NCI-H774 (cell line): ENCODE measurements at places on chromosomes 2 and 18.

- no peak for DNase-seq
Observed at GRCh38 chr18:21763846-21764646, 23.5 kb downstream of the MIB1 start.

DNA sequence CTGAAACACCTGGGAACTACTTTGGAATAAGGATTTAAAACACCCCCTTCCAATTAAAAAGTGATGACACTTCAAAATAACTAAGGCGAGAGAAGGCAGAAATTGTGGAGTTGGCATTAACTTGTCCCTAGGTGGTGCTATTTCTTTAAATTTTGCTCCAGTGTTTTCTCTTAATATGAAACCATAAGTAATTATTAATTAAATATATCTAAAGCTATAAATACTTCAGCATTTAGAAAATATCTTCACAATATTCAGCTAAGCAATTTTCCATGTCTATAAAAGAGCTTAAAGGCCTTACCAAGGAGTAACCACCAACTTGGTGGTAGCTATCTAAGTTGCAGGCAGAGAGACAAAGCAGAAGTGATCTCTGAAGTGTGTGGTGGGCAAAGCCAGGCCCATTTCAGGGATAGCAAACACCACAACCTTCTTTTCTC is 186.8 kb upstream of the PGAP1 start:
- DNase-seq, result no peak

DNA sequence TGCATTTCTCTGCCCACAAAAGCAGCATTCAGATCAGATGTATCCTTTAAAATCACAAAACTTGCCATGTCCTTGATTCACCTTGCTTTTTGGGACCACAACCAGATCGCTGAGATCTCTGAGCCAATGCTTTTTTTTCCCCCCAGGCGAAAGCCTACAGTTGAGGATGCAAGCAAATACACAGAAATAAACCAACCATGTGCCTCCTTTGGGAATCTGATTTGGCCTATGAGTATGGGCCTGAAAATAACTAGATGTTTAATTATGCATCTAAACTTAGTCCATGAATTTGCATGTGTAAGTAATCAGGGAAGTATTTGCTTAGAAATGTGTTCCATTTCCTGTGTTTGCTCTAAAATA is 49.7 kb upstream of the CDC42EP3 start:
- no peak for DNase-seq

- DNase-seq, result no peak
Observed at GRCh38 chr2:140273958-140274357, 1493.8 kb upstream of the NXPH2 start.

DNA sequence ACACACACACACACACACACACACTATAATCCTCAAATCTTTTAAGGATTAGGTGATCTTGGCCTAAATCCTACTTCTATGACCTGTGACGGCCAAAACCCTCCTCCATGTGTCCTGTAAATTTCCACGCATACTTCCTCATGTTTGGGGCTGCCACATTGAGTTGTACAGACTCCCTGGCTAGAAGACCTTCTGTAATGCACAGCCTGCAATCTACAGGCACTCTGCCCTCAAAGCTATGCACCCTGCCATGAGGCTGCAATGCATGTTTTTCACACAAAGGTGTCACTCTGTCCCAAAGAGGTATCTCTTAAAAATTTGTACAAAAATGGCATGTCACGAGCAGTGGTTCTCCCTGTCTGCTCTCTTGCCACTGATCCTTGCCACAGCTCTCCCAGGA is 26.4 kb upstream of the B4GALT6 start:
- DNase-seq, result no peak

GRCh38 chr18:24600076-24600654 is 139.7 kb downstream of the HRH4 start:
- DNase-seq, result peak; percentile 43

DNA sequence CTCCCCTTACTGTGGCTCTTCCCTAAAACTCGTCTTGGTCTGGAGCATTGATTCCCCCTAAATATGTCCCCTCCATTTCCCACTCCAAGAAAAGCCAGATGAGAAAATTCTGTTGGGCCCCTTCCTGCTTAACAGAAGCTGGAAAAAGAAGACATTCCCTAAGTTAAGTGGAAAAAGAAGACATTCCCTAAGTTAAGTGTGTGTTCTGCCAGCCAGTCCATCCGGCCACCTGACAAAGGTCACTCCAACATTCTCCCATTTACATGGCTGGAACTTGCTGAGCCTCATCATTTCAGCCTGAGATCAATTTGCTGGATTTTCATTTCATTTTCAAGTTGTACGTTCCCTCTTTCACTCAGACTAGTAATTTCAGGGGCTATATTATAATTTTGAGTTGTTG is 52.0 kb downstream of the LYPD1 start:
- no peak for DNase-seq

DNA sequence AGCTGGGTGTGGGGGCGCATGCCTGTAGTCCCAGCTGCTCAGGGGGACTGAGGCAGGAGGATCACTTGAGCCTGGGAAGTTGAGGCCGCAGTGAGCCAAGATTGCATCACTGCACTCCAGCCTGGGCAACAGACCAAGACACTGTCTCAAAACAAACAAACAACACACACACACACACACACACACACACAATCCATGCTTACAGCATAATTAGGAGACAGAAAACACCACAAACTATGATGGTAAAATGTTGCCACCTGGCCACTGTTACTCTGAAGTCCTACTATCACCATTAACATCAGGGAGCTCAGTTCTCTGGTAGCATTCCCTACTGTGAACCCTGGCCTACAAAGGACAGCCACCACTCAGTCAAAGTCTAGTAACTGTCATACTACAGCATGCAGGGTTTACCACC is 18.3 kb downstream of the DNPEP start:
- DNase-seq, result peak; percentile 35

- no peak for DNase-seq
Observed at GRCh38 chr18:3891245-3891644, 441.3 kb downstream of the TGIF1 start.

- no peak for DNase-seq
Observed at GRCh38 chr2:215884451-215885087, 128.8 kb downstream of the MREG start.

- DNase-seq, result no peak
Observed at GRCh38 chr2:105102963-105103421, 65.1 kb downstream of the MRPS9 start.

GRCh38 chr2:240421381-240421780 is 14.1 kb upstream of the GPC1 start:
- no peak for DNase-seq

DNA sequence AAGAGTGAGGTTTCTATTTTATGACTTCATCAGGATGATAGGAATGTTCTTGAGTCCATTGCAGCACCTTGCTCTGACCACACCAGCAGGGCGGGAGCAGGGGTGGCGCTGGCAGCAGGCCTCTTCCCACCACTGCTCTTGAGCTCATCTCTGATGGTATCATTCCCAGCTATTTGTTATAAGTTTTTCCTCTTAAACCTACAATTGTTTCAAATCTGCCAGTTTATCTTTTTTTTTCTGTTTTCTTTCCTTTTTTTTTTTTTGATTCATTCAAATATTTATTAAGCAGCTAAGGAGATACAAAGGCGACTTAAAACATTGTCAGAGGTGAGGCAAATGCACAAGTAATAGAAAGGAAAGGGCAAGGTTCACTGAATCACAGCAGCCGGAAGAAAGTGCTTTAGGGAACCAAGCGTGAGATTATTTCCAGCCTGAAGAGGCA is 28.7 kb downstream of the NIFK start:
- DNase-seq, result no peak

DNA sequence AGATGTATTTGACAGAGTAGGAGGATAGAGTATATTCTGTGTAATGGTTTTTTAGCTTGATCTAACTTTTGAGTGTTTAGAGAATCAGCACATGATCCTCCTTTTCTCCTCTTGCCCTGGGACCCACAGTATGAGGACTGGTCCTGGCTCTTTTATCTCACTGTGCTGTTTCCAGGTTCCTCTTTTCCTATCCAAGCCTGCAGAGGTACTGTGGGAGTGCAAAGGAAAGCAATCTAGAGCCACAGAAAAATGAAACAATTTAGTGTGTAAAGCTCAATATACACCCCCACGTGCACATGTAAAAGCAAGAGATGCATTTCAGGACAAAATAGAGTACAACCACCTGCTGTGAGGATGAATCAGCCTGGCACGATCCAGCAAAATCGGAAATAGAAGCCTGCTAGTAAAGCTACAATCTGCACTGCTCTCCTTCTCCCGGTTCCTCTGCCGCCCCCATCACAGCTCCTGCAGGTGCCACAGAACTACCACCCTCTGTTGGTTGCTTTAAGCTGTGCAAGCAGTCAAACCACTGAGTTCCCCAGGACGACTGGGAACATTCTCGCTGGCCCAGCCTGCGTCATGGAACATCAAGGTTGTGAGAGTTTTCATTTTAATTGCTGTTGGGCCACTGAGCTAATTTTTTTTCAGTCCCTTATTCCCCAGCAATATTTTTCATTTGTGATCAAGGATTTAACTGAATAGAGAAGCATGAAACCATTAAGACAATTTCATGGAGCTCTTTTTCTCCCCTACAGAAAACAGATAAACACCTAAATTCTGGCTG is 47.8 kb upstream of the MAPRE3 start:
- DNase-seq, result peak; percentile 27

DNA sequence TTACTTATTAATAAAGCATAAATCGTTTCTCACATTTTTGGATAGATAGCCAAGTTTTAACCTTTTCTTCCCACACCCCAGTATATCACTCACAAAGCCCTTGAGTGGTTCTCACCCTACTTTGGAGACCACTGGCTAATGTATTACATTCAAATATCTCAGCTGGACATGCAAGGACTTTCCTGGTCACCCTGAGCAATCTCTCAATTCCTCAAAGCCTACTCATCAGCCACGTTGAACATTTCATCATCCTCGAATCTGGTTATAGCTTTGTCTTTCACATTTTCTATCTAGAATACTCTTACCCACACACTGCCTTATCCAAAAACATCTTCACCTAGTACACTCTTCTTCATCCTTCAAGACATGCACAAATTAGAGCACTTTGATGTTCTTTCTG is 71.1 kb upstream of the MAPRE2 start:
- no peak for DNase-seq

DNA sequence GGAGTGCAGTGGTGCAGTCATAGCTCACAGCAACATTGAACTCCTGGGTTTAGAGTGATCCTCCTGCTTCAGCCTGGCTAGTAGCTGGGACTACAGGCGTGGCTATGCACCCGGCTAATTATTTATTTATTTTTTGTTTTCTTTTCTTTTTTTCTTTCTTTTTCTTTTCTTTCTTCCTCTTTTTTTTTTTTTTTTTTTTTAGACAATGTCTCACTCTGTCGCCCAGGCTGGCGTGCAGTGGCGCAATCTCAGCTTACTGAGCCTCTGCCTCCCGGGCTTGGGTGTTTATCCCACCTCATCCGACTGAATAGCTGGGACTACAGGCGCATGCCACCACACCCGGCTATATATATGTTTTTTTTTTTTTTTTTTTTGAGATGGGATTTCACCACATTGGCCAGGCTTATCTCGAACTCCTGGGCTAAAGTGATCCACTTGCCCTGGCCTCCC is 1.4 kb upstream of the ANXA4 start:
- DNase-seq, result no peak

- DNase-seq, result no peak
Observed at GRCh38 chr2:10331027-10331701, 28.5 kb downstream of the HPCAL1 start.

DNA sequence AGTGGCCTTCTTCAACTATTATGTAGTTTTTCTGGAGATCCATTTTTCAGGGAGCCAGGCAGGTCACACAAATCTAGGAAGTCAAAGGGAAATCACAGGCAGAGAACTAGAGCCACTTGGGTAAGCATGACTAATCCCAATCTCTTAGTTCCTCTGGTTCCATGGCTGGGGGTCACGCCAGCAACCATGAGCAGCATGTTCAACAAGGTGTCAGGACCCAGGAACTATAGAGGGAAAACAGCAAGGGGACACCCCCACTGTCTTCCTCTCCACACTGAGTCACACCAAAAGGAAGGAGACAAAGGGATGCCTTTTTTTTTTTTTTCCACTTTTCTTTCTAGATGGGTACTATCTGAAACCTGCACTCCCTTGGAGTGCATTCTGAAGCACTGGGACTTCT is 250.9 kb downstream of the OTX1 start:
- no peak for DNase-seq

DNA sequence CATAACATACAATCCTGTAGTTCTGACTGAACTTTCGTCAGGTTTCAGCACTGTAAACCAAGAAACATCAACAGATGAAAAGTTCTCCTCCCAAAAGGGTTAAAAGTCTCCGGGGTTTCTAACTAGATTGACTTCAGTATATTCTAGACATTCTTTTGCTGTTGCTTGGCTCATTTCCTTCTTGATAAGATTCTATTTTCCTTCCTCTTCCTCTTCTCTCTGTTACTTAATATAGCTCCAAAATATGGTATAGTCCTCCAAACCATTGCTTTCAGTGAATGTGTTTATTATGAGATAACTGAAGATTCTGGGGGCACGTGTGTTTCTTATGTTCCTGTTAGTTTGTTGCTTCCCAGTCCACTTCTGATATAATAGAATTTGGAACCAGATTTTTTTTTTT is 46.4 kb upstream of the MAP4K3 start:
- DNase-seq, result no peak

DNA sequence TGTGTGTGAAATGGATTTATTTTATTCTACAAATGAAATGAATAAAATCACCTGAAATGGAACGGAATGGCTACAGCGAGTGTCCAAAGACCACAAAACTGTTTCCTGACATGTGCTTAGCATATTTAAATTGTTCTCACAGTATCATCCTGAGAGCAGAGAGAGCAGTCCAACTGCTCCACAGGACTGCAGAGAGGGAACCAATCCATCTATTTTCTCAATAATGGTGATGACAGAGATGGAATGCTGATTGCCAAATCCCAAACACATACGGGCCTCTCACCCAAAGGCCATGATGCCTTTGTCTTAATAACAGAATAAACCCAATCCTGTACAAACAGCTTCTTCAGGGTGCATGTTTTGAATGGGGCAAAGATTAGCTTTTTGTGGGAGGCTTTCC is 41.1 kb downstream of the STAT1 start:
- DNase-seq, result no peak

GRCh38 chr2:42926434-42927333 is 134.3 kb upstream of the HAAO start:
- peak; percentile 73 for DNase-seq
